ENCODE measurements at places on chromosomes 5 and 9.

DNA sequence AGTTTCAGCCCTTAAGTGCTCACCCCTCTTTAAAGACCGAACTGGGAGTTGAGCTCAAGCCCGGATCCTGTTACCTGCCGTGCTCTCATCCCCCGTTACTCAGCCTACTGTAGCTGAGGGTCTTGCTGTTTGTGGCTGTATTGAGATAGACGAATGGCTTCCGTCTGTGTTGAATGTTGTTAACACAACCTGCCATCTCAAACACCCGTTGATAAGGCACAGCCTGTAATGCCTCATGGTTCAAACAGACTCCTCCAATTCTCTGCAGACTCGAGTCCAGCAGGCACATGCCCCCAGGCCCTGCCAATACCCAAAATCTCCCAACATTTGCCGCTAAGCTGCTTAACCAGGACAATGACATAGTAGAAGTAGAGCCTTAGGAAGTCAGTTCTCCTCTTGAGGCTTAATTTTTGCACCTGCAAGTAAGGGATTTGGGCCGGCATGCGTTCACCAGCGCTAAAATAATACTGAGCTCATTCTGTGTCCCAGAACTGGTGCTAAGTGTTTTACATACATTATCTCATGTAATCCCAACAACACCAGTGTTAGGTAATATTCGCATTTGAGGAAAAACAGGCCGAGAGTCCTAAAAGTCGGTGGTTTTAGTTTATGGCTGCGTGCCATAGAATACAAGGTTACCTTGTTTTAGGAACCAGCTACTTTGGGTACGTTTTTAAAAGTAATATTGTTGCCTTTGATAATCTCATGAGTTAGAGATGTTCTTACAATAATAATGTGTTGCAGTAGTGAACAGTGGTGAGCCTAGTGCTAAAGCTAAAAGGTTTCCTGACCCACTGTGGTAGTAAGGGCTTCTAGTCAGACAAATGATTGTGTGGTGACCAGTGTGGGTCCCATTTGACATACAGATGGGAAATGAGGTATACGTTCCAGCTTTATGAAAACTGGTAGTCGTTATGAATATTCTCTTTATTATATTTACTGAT, 1.5 kb upstream of the RFX3 start:
- no peak for DNase-seq

GRCh38 chr5:164097749-164098148, 592.3 kb downstream of the MAT2B start:
- no peak for DNase-seq

DNA sequence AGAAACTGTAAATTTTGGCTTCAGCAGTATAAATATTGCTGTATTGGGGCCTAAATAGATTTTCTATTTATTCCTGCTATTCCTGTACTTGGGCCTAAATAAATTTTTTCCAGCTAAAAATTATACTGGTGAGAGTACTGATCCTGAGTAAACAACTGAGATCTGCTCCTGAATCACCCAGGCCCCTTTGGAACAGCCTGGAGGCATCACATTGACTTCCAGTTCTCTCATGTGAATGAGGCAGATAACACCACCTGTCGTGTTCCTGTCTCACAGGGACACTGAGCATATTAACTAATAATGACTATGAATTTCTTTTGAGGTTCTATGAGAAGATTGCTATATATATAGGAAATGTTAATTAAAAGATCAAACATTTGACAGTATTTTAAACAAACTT, 119.5 kb upstream of the PLCXD3 start:
- no peak for DNase-seq

GRCh38 chr5:168874713-168875380, 295.7 kb upstream of the PANK3 start:
- no peak for DNase-seq

DNA sequence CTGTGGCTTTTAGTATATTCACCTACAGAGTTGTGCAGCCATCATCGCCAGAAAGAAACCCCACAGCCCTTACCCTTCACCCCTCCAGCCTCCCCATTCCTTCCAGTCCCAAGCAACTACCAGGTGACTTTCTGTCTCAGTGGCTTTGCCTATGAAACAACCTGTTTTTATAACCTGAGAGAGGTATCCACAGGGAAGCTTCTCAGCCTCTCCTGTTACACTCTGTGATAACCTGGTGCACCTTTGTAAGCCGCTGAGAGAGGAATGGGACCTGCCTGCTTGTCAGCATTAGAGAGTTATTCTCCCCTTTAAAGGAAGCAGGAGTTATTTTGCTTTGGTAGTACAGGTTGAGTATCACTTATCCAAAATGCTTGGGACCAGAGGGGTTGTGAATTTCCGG, 93.6 kb downstream of the TRIO start:
- no peak for DNase-seq

DNA sequence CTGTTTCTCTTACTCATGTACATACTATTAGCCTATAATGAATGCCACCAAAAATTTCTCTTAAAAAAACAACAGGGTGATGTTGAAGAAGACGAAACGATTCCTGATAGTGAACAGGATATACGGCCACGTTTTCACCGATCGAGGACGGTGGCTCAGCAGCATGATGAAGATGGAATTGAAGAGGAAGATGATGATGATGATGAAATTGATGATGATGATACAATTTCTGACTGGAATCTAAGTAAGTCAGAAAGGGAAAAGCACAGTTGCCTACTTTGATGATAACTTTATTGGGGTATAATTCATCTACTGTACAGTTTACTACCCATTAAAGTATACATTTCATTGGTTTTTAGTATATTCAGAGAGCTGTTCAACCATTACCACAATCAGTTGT, 66.5 kb downstream of the TNPO1 start:
- DNase-seq = no peak

- no peak for DNase-seq
Measured at GRCh38 chr9:75181750-75182149, 93.4 kb downstream of the OSTF1 start.
